ENCODE measurements at places on chromosomes 13 and 19.

DNA sequence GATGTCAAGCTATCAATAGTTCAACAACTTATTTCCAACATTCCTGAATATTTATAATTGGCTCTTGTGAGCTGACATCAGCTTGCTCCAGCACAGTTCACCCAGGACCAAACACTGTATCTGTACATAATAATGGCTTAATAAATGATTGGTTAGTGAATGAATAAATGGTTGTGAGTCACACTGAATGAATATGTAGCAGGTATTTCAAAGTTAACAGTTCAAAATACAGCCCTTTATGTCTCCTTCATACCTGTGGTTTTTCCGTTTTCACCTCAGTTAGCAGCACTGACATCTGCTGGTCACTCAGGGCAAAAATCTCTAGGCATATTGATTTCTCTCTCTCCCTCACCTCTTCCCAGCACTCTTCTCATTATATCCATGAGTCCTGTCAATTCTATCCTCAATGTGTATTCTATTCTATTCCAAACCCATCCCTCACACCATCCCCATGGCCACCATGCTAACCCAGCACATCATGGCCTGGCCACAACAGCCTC is 76.3 kb downstream of the PEG3 start:
- DNase-seq: no peak

DNA sequence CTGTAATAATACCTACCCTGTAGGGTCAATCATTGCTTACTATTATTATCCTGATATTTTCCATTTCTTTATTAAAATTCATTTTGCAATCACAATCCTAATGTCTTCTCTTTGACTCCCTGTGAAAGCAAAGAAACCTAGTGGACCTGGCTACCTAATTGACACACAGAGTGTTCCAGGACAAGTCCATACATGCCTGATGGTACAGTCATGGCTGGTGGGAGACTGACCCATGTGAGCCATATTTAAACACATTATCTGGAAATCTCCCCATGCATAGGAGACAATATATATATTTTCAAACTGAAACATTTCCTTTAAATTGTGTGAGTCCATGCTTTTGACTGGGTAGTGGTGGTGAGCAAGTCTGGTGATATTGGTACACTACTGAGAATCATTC is 230.6 kb upstream of the DACH1 start:
- DNase-seq: no peak

DNA sequence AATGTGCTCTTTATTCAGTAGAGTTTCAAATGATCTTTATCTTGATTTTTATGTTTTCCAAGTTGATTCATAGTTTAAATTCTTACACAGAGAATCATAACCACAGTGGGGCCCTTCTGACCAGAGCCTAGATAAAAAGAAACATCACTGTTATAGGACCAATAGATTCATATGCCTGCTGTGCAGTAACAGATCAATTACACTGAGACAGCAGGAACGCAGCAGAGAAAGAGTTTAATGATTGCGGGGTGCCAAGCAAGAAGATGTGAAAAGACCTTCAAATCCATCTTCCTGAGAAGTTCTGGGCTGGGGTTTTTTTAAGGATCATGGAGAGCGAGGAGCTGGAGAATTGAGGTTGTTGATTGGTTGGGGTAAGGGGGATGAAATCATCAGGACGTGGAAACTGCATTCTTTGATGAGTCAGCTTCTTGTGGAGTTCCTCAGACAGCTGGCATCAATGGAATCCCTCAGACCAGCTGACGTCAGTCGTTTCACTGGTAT is 346.6 kb downstream of the TBC1D4 start:
- DNase-seq: no peak

DNA sequence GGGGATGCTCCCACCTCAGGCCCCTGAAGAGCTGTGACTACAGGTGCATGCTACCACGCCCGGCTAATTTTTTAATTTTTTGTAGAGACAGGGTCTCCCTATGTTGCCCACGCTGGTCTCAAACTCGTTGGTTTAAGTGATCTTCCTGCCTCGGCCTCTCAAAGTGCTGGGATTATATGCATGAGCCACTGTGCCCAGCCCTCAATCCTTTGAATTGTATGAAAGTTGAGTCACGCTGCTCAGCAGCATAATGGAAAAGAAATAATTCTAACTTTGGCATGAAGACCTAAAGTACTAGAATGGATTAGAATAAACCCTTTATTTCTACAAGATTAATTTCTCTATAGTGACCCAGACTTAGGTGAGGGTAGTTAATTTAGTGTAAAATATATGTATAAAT is 42.4 kb downstream of the MRPS31 start:
- no peak for DNase-seq

DNA sequence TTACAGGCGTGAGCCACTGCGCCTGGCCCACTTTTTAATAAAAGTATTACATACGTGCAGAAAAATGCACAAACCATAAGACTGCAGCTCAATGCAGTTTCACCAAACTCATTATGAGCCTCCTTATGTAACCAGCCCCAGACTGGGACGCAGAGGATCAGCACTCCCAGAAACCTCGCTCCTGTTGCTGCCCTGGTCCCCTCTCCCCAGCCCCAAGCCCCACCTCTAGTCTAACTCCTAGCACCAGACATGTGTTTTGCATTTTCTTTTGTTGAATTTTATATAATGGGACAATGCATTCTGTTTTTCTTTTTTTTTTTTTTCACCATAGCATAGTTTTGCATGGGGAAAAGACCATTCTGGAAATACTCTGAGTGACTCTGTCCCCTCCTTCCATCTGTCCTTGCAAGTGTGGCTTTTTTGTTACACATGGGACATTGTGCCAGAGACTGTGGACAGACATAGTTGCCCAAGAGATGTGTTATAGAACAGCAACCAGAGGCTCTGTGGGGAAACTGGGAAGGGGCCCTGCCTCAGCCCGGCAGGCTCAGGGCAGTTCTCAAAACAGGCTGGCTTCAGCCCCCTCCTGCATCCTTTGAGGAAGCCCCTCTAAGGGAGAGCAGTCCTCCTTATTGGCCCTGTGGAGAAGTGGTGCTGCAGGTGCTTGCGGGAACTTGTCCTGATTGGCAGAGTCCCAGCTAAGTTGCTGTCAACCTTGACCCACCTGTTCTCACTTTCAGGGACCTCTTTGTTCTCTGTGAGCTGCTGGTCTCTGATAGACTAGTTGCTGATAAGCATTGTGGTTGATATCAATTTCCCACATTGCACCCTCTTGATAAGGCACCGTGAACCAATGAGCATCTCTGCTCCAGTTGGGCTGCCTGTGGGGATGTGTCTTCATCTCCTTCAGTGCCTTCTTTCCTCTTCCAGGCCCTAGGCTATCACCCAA is 13.8 kb upstream of the OLFM4 start:
- no peak for DNase-seq

DNA sequence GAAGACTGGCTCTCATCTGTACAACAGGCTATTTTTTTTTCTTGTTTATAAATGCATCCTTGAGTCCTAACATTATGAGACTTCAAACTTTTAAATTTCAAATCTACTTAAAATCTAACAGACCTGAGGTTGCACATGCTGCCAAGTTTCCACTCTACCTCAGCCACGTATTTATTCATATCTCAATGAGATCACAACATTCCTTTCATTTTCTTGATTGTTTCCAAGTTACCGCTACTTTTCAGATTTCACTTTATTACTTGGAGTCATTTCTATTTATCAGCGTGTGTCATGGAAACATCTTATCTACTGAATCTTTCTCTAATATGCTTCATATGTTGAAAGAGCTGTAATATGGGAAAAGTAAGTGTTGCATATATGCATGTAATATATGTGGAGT is 1257.5 kb upstream of the ATXN8OS start:
- DNase-seq: no peak

DNA sequence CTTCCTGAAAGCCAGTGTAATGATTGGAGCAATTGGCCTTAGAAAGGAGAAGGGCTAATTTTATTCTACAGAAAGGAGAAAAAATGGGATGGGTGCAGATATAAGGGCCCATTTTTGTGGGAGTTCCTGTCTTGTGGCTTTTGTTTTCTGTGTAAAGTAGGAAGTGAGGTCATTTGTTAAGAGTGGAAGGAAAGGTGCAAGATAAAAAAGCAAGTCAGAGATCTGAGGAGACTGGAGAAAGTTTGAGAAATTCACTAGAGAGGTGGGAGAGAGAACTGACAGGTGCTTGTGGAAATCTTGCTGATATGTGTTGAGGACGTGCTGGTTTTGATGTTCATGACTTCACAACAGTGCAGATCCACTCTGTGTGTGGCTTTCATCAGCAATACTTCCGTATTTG is 349.4 kb downstream of the DLEU7 start:
- DNase-seq: no peak

DNA sequence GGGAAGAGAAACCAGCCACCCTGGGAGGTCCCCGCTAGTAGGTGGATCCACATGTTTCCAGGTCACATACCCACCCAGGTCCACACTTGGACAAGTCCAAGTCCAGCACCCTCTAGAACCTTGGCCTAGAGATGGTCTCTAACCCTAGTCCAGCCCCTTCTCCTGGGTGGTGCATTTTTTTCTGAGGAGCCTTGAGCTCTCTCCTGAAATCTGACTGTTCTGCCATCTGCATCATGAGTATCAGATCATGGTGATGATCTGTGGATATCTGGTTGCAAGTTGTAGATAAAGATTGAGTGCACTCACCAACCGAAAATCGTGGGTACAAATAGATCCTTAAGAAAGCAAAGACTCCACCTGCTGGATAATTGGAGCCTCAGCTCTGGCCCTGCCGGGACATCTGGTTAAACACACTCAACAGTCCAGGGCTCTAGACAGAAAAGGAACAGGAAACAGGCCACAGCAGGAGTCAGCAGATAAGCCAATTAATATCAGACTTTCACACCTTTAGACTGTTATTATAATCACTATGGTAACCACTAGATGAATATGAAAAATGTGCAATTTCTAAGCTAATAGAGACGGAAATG is 41.1 kb downstream of the GPR12 start:
- no peak for DNase-seq

GRCh38 chr19:6032381-6032780 is 54.4 kb upstream of the RANBP3 start:
- no peak for DNase-seq

DNA sequence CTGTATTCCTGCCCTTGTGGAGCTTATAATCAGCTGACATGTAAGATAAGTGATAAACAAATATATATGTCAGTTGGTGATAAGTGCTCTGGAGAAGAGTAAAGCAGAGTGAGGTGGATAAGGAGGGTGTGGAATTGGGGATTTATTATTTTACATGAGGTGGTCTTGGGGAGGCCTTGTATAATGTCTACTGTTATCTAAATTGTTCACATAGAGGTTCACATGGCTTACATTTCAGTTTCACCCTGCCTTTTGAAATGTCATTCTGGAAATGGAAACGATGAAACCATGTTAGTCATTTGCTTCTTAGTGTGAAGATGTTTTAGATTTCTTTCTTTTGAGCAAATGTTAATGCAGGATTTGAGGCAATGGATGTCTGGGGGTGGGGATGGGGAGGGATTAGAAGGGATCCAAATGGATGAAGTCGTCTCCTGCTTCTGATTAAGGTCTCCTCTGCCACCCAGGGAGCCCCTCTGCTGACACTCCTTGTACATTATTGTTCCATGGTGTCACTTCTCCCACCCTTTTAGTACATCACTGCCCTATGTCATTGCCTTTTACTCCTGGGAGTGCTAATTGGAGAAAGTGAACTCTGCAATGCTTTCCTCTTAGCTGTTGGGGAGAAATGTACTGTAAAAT is 14.0 kb downstream of the B3GLCT start:
- no peak for DNase-seq

GRCh38 chr13:24207841-24208667 is 47.5 kb downstream of the SPATA13 start:
- no peak for DNase-seq

- no peak for DNase-seq
These were observed 31.7 kb downstream of the PEG3 start for GRCh38 chr19:56808717-56809392.

- DNase-seq: no peak
These were observed 1.5 kb downstream of the ZIC5 start for GRCh38 chr13:99969919-99970650.

GRCh38 chr19:39595950-39596349 is 6.4 kb upstream of the LGALS13 start:
- DNase-seq: no peak

- DNase-seq: no peak
These were observed 74.2 kb downstream of the SERP2 start for GRCh38 chr13:44447783-44448321.

GRCh38 chr13:39531646-39532045 is 71.3 kb downstream of the LHFPL6 start:
- no peak for DNase-seq

- peak; percentile 79 for DNase-seq
These were observed 2.9 kb upstream of the C19orf85 start for GRCh38 chr19:55467236-55468053.

DNA sequence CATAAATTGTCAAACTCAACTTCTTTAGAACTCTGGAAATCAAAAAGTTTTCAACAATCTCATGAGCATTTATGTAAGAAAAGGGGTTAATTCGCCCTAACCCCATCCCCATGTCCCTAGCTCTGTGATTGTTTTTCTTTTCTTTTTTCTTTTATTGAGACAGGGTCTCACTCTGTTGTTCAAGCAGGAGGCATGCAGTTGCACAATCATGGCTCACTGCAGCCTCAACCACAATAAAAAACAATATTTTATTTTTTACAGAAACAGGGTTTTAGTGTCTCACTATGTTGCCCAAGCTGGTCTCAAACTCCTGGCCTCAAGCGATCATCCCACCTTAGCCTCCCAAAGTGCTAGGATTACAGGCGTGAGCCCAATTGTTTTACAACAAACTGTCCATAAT is 16.7 kb downstream of the VWA8 start:
- no peak for DNase-seq

GRCh38 chr13:100987948-100988347 is 313.4 kb upstream of the TMTC4 start:
- no peak for DNase-seq

GRCh38 chr13:107553838-107554237 is 661.5 kb downstream of the LIG4 start:
- no peak for DNase-seq

DNA sequence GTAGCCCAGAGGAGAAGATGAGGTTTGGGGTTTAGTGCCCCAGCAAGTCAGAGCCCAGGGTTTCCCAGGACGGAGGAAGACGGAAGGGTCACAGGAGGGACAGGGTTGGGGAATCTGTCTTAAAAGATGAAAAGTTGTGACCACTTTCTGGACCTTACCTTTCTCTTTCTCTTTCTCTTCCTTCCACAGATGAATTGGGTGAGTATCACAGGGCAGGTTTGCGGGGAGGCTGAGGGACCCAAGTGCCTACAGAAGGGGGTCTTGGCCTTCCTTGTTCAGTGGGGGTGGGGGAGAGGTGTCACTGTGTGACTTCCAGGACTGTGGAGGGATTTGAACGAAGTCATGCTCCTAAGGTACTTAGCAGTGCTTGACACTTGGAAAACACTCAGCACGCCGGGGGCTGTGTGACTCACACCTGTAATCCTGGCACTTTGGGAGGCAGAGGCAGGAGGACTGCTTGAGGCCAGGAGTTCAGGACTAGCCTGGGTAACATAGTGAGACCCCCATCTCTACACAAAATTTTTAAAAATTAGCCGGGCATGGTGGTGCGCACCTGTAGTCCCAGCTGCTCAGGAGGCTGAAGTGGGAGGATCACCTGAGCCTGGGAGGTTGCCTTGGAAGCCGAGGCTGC is 8.5 kb downstream of the RELB start:
- DNase-seq: no peak

All from CD4-positive, alpha-beta T cell (primary cell).